ENCODE measurements at places on chromosomes 13 and 19. TPM values are rescaled to one million over a fixed set of nuclear protein-coding genes. Genes with fewer than 3 reads are reported as not detected.

Gene ZNF773
- total RNA-seq: 12.1 TPM

Gene SLC10A2
- total RNA-seq: 0.19 TPM

- H3K4me3 ChIP-seq: no peak overlapping the region
- H3K36me3 ChIP-seq: peaks cover 3% of the 10 kb centered on the region
- DNase-seq: peak; percentile 68
- H3K4me1 ChIP-seq: no peaks in the 10 kb centered on the region
- no peak overlapping the region for H3K27ac ChIP-seq
- H3K27me3 ChIP-seq: no peaks in the 10 kb centered on the region
Measured at GRCh38 chr19:5042556-5042955, 73.6 kb downstream of the KDM4B start.

DNA sequence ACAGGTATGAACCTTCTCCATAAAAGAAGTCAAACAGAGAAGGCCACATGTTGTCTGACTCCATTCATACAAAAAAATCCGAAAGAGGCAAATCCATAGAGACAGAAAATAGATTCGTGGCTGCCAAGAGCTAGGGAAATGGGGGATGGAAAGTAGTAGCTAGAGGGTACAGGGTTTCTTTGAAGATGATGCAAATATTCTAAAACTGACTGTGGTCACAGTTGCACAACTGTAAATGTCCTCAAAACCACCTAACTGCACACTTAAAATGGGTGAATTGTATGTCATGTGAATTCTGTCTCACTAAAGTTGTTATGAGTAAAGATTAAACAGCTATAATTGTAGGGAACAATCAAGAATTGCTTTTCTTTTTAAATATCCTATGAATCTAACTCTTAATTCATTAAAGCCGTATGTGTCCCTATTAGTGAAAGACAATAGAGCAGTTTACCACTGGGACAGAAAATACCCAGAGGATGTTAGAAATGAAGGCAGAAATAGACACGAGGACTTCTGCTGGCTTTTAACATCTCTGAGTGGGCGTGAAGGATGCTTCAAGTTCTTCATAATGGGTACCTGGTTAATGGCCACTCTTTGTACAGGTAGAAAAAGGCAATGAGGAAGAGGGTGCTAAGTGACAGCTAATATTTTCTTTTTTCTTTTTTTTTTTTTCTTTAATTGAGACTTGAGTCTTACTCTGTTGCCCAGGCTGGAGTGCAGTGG lies 21.2 kb downstream of the INSR start:
- H3K27me3 ChIP-seq: no peaks in the 10 kb centered on the region
- H3K4me3 ChIP-seq: no peak overlapping the region
- DNase-seq: no peak
- H3K36me3 ChIP-seq: no peaks in the 10 kb centered on the region

DNA sequence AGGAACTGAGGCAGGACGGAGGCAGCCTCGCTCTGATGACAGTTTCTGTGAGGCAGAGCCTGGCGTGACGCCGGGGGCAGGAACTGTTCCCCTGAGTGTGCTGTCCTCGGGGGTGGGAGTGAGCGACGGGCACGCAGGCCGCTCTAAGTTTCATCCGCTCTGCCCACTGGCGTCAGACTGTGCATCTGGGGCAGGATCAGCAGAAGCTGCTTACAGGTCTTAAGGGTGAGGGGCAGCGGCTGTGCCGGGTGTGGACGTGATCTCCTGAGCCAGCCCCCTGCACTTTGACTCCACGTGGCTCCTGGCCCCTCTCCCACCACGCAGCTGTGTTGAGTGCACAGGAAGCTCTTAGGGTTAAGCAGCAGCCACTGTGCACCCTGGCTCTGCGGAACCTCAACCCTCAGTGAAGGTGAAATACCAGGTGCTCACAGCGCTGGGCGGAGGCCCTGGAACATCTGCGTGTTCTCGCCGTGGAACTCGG lies 1.5 kb downstream of the GRK1 start:
- no peak overlapping the region for H3K27ac ChIP-seq
- DNase-seq: no peak

DNA sequence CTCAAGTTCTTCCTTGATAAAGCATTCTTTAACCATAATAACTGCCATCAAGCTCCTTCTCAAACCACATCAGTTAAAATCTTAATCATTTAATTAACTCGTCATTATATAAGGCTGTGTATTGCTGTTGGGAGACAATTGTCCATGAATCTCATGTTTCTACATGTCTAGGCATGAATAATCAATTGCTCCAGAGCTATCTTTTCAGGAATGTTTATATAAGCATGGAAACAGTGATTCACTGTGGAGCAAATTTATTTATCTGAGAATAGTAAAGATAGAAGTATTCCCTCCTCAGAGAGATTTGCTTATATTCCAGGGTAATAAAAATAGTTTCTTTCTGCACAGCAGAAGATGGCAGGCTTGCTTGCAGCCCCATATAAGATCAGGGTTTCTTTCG lies 71.1 kb downstream of the CBY2 start:
- no peaks in the 10 kb centered on the region for H3K27me3 ChIP-seq
- H3K4me1 ChIP-seq: no peaks in the 10 kb centered on the region
- DNase-seq: no peak
- no peaks in the 10 kb centered on the region for H3K36me3 ChIP-seq
- H3K27ac ChIP-seq: no peak overlapping the region

- no peaks in the 10 kb centered on the region for H3K27me3 ChIP-seq
- DNase-seq: no peak
- H3K4me1 ChIP-seq: no peaks in the 10 kb centered on the region
- H3K4me3 ChIP-seq: no peak overlapping the region
Measured at GRCh38 chr13:49587311-49587847, 2.0 kb upstream of the RCBTB1 start.

- no peak for DNase-seq
- no peaks in the 10 kb centered on the region for H3K4me1 ChIP-seq
- no peak within 1 kb of the TSS for H3K4me3 ChIP-seq
- no peaks in the 10 kb centered on the region for H3K27me3 ChIP-seq
Measured at GRCh38 chr19:35370722-35371121, at the start of gene GPR42. GPR42 (plus strand) TSS chr19:35371068; CDS start chr19:35371360, 292 bp downstream.

GRCh38 chr13:22162889-22163288 lies 492.0 kb downstream of the FGF9 start:
- H3K4me3 ChIP-seq: no peak overlapping the region
- H3K4me1 ChIP-seq: no peaks in the 10 kb centered on the region
- no peaks in the 10 kb centered on the region for H3K36me3 ChIP-seq
- no peak for DNase-seq

- no peaks in the 10 kb centered on the region for H3K36me3 ChIP-seq
- no peaks in the 10 kb centered on the region for H3K27me3 ChIP-seq
- no peaks in the 10 kb centered on the region for H3K4me1 ChIP-seq
- H3K27ac ChIP-seq: peak overlapping the region; percentile 89
- no peak for DNase-seq
- H3K4me3 ChIP-seq: no peak overlapping the region
Measured at GRCh38 chr19:10604460-10604980, 17.4 kb upstream of the AP1M2 start.

DNA sequence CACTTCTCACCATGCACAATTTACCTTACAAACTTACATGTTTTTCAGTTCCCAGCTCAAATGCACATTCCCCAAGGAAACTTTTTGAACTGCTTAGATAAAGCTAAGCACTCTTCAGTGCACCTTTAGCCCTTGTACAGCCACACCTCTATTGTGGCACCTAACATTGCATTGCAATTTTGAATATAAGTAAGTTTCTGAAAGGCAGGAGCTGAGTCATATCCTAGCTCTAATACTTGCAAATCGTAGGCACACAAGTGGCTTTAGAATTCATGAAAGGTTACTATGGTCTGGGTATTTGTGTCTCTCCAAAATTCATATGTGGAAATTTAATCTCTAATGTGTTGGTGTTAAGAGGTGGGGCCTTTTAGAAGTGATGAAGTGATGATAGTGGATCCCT lies 4.9 kb upstream of the ESD start:
- no peaks in the 10 kb centered on the region for H3K36me3 ChIP-seq
- H3K27me3 ChIP-seq: no peaks in the 10 kb centered on the region
- no peak overlapping the region for H3K27ac ChIP-seq
- DNase-seq: no peak
- no peak overlapping the region for H3K4me3 ChIP-seq

DNA sequence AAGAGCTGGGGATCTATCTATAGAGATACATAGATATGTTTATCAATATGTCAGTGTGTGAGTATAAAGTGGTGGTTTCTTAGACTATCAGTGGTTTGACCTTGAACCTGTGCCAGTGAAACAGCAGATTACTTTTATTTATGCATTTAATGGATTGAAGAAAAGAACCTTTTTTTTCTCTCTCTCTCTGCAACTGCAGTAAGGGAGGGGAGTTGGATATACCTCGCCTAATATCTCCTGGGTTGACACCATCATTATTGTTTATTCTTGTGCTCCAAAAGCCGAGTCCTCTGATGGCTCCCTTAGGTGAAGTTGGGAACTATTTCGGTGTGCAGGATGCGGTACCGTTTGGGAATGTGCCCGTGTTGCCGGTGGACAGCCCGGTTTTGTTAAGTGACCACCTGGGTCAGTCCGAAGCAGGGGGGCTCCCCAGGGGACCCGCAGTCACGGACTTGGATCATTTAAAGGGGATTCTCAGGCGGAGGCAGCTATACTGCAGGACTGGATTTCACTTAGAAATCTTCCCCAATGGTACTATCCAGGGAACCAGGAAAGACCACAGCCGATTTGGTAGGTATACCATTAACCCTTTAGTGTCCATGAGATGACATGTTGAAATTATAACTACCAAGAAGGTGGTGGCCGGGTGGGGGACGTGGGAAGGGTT lies 880 bp downstream of the FGF9 start:
- H3K4me1 ChIP-seq: peaks cover 9% of the 10 kb centered on the region
- peaks cover 11% of the 10 kb centered on the region for H3K27me3 ChIP-seq
- H3K36me3 ChIP-seq: no peaks in the 10 kb centered on the region
- H3K4me3 ChIP-seq: peak overlapping the region; percentile 83
- peak; percentile 50 for DNase-seq
- peak overlapping the region; percentile 87 for H3K27ac ChIP-seq

GRCh38 chr13:32946558-32946957 lies 69.7 kb upstream of the KL start:
- H3K36me3 ChIP-seq: no peaks in the 10 kb centered on the region
- no peak overlapping the region for H3K4me3 ChIP-seq
- no peak overlapping the region for H3K27ac ChIP-seq
- no peaks in the 10 kb centered on the region for H3K4me1 ChIP-seq
- DNase-seq: no peak
